ENCODE measurements at places on chromosomes 1 and 21. TPM values are rescaled to one million over a fixed set of nuclear protein-coding genes. Genes with fewer than 3 reads are reported as not detected.

The KRTAP10-1 gene
- not detected for total RNA-seq

The LRRC7 gene
- total RNA-seq = not detected

The RIIAD1 gene
- not detected for total RNA-seq

The BSDC1 gene
- 19.5 TPM for total RNA-seq

The C1orf185 gene
- not detected for total RNA-seq

The CXADR gene
- total RNA-seq = 6.3 TPM

The ACKR1 gene
- total RNA-seq = not detected

The PRELP gene
- not detected for total RNA-seq

The ELK4 gene
- total RNA-seq = 7.7 TPM

The L1TD1 gene
- not detected for total RNA-seq

The EPHX1 gene
- 228 TPM for total RNA-seq

The PLEKHN1 gene
- 4.9 TPM for total RNA-seq

The ZNF281 gene
- 26.1 TPM for total RNA-seq

The NCF2 gene
- 2.3 TPM for total RNA-seq

The MRPL55 gene
- 91.5 TPM for total RNA-seq

Data from A549 treated with CpdA at 1 μM for 4 hours (cell line).